CD8-positive, alpha-beta memory T cell (primary cell): ENCODE measurements at places on chromosomes 11 and 22. TPM values are rescaled to one million over a fixed set of nuclear protein-coding genes. Genes with fewer than 3 reads are reported as not detected.

DNA sequence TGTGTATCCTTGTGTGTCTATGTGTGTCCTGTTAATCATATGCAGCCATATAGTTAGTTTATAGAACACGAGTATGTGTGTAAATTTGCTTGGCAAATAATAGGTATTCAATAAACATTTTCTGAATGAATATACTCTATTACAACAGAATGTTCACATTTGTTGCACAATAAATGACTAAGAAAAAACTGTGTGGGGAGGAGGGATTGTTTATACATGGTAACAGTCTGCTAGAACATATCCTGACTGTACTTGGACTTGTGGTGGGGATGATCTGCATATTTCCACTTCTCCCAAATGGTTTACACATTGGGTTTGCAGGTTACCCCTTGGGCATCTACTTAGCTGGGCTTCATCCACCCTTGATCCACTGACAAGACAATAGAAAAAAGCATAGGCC is 194.6 kb downstream of the INSC start:
- no peaks in the 10 kb centered on the region for H3K4me1 ChIP-seq
- no peaks in the 10 kb centered on the region for H3K36me3 ChIP-seq
- no peak for DNase-seq
- no peak overlapping the region for H3K27ac ChIP-seq
- H3K4me3 ChIP-seq = no peak overlapping the region
- H3K27me3 ChIP-seq = no peaks in the 10 kb centered on the region

DNA sequence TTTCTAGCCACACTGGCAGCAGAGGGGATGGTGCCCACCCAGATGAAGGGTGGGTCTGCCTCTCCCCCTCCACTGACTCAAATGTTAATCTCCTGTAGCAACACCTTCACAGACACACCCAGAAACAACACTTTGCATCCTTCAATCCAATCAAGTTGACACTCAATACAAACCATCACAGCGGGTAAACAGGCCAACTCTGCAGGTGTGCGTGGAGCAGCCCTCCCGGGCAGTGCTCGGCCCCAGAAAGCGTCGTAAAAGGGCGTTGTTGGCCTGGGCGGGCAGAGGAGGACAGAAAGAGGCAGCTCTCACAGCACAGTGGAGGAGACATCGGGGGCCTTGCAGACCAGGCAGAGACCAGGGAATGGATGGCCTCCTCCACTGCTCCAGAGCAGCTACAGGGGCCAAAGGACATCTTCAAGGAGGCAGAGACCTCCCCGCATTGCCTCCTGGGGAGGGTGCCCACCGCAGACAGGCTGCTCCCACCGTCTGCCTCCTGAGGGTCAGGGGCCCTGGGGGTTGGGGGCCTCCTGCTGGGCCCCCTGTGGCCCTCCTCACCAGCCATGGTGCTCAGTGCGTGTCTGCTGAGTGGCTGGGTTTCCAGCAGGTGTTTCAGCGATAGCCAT is 56.1 kb upstream of the FADD start:
- DNase-seq = no peak
- no peaks in the 10 kb centered on the region for H3K4me1 ChIP-seq
- H3K27ac ChIP-seq = no peak overlapping the region
- no peak overlapping the region for H3K4me3 ChIP-seq
- H3K36me3 ChIP-seq = no peaks in the 10 kb centered on the region

SAA1 gene
- not detected for total RNA-seq

DSCAML1 gene
- 0.48 TPM for total RNA-seq

GRCh38 chr11:44528103-44528502 is 37.4 kb upstream of the CD82 start:
- no peaks in the 10 kb centered on the region for H3K4me1 ChIP-seq
- H3K27ac ChIP-seq = peak overlapping the region; percentile 7
- H3K36me3 ChIP-seq = no peaks in the 10 kb centered on the region
- H3K4me3 ChIP-seq = no peak overlapping the region
- no peaks in the 10 kb centered on the region for H3K27me3 ChIP-seq

GRCh38 chr11:94315664-94316063 is 11.3 kb downstream of the IZUMO1R start:
- H3K4me3 ChIP-seq = no peak overlapping the region
- no peaks in the 10 kb centered on the region for H3K27me3 ChIP-seq
- H3K4me1 ChIP-seq = no peaks in the 10 kb centered on the region
- no peaks in the 10 kb centered on the region for H3K36me3 ChIP-seq

TMEM191C gene
- total RNA-seq = 0.64 TPM

- peak overlapping the region; percentile 68 for H3K4me3 ChIP-seq
- H3K27me3 ChIP-seq = no peaks in the 10 kb centered on the region
- H3K27ac ChIP-seq = no peak overlapping the region
Observed at GRCh38 chr11:95149651-95150364, 60.2 kb downstream of the ENDOD1 start.

DNA sequence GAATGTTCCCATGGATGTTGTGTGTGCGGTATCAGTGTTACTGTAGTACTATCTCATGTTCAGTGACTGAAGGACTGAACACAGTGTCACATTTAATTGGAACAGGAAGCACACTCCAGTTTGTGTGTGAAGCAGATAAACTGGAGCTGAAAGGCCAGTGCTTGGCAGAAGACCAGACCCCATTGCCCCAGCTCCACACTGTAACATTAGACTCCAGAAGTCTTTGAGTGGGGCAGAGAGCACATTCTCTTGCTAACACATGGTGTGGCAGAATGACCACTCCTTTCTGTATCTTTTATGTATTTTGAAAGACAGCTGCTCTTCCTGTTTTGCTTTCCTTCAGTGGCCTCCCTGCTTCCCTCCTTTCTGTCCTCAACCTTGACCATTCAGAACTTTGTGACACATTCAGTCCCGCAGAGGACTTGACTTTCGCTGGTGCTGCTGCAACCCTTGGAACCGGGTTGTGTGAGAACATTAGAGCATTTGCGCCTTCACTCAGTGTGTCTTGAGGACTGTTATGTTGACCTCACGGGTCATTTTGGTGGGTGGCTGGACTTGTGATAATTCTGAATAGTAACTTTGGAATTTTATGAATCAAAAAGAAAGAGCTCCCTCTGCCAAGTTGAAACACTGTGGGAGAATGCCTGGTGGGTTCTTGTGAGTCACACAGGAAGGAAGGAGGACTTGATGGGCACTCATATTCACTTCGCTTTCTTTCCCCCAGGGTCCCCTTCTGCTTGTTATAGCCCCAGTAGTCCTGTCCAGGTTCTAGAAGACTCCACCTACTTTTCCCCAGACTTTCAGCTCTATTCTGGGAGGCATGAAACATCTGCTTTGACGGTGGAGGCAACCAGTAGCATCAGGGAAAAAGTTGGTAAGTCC is 26.4 kb downstream of the AMOTL1 start:
- H3K27ac ChIP-seq = no peak overlapping the region
- DNase-seq = no peak
- H3K36me3 ChIP-seq = no peaks in the 10 kb centered on the region
- H3K4me1 ChIP-seq = no peaks in the 10 kb centered on the region
- H3K4me3 ChIP-seq = no peak overlapping the region
